ENCODE measurements at places on chromosomes 12 and 14.

DNA sequence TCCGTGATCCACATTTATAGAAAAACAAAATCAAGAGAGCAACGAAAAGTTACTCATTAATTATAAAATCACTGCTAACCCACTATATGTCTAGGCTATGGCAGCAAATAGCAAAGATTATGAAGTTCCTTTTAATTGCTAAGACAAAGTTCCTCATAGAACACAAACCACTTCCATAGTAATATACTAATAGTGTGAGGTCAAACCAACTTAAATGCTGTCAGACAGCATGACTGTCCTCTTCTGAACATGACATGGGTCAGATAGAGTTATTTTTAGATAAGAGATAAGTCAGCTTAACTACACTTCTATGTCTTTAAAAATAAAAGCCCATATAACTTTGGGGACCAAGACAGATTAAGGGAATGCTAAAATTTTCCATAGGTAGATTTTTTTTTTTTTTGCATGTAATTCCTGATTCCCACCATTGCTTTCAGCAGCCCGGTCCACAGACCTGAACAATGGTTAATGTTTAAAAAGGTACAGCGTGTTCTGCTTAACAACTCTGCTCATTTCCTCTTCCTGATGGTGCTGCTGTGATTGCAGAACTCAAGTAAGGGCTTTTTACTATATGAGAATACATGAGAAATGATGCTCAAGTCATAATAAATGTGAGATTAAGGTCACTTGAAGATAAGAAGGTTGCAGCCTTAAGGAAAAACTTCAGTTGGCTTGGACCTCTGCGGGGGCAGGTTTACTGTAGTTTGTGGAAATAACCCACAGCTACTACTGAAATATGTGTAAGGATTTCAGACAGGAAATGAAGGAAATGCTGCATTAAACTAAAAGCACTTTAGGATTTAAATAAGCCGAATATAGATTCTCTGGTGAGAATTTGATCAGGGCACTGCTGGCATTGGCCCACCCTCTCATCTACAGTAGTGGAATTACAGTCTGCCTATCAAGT lies 37.7 kb upstream of the DUSP6 start:
- no peak for DNase-seq

GRCh38 chr12:64821116-64821630 lies 3.3 kb upstream of the TBC1D30 start:
- no peak for DNase-seq

GRCh38 chr14:53888535-53889386 lies 67.9 kb downstream of the BMP4 start:
- DNase-seq: no peak

DNA sequence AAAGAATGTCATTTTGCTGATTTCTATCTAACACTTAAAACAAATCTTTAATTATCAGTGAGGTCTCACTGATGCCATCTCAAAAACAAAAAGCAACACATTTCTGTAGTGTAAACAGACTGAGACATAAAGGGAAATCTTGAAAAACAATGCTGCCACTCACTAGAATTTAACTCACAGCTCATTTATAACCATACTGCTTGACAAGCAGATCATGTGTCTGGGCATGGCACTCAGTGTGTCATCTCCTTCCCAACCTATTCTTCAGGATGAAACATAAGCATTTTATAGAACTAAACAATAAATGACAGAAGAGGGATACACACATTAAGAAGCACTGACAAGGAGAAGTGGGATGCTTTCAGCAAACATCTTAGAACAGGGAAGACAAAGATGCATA lies 22.4 kb downstream of the ATF7 start:
- DNase-seq: no peak

DNA sequence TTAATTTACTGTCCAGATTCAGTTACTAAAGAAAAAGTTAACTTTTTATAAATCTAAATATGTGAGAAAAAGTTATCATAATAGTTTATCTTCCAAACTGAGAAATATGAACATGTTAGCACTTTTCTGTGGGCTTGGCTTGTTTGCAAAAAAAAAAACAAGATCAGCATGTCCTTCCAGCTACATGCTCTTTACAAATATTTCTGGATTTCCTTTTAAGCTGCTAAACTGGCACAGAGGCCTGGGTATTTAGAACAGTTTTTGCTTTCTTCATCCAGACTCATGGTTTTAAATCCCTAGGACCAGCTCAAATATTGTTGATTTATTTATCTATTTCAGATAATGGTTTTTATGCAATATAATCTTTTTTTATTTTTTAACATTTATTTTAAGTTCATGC lies 1444.5 kb upstream of the FLRT2 start:
- DNase-seq: no peak

All from activated CD4-positive, alpha-beta T cell treated with anti-CD3 and anti-CD28 coated beads, Interleukin-2, amount 50 U/mL, for 4 hours (primary cell).